NCI-H2029 treated with DMSO at 0.1 percent for 48 hours (cell line): ENCODE measurements at places on chromosomes 11 and 22.

DNA sequence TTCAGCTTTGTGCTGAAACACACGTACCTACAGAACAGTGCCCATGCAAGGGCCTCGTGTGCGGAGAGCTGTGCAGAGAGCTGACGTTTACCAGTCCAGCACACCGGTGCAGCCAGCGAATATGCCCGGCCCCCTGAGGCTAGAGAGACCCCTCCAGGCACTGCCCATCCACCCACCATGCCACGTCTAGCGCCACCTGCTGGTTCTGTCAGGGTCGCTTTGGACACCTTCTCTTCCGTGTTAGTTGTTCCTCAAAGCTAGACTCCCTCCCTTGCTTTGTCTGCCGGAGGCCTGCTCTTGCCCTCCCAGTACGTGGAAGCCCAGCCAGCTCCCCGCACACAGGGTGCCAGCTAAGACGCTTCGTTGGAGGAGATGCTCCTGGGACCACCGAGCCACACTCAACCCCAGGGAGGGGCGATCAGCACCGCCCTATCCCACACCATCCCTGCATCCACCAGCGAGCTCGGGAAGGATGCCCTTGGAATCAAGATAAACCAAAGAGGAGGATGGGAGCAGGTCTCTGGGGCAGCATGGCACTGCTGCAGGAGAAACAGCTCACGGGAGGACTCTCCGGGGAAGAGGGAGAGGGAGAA is 43.4 kb downstream of the CPT1A start:
- no peak for DNase-seq

GRCh38 chr11:86497310-86497709 is 122.6 kb downstream of the CCDC81 start:
- no peak for DNase-seq

DNA sequence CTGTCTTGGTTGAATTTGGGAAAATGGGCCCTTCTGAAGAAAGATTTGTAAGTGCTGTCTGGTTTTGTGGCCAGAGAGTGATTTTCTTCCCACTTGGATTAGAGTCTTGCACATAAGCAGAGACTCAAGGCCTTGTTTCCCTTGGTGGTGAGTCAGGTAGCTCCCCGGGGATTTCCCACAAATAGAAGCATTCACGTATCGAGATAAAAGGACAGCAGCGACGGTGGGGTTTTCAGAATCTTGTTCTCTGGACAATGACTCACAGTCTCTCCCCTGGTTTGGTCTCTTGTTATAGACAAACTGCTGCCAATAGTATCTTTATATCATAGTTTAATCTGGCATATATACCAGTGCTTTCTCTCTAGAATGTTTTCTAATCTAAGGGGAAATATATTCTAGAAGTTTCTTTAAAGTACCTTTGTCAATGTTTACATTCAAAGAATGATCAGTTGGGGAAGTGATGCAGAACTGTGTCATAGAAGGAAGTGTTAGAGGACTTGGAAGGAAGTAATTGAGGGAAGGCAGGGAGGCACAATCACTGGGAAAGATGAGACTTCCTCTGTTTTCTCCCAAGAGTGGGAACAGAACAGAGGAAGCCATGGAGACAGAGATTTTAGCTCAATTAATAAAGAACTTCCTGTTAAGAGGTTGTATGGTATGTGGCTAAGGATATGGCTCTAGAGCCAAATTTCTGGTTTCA is 18.1 kb downstream of the POLA2 start:
- DNase-seq = no peak

DNA sequence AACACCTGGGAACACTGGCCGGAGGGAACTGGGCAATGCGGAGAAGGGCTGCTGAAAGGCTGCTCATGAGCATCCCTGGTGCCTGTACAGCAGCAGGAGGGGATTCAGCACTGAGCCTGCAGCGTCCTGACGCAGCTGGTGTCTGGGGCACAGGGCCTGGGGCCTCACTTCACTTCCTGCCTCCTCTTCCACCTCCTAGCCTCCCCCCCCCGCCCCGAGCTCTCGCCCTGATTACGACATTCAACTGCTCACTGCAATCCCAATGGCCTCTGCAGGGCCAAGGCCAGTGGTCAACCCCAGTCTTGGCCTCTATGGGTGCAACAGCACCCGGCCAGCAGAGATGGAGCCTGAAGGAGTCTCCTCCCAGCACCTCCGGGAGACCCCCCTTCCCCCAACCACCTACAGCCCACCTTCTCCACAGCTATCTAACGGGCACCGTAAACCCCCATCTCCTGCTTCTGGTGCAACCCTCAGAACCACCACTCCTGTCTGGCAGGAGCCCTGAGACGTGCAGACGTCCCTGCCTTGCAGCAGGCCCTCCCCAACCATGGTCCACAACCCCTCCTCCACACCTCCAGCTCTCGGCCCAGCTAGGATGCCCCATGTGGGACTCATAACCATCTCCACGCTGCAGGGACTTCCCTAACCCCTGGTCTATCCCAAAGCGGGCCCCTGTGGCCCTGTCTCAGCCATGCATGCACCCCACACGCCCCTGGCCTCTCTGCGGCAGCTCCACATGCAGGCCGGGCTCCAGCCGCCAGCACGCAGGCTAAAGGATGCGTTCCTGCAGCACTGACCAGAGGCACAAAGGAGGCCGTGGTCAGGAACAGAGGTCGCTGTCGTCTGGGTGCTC is 38.2 kb downstream of the BRD1 start:
- DNase-seq = no peak

- DNase-seq = no peak
Measured at GRCh38 chr11:66084821-66085475, 14.9 kb downstream of the PACS1 start.

DNA sequence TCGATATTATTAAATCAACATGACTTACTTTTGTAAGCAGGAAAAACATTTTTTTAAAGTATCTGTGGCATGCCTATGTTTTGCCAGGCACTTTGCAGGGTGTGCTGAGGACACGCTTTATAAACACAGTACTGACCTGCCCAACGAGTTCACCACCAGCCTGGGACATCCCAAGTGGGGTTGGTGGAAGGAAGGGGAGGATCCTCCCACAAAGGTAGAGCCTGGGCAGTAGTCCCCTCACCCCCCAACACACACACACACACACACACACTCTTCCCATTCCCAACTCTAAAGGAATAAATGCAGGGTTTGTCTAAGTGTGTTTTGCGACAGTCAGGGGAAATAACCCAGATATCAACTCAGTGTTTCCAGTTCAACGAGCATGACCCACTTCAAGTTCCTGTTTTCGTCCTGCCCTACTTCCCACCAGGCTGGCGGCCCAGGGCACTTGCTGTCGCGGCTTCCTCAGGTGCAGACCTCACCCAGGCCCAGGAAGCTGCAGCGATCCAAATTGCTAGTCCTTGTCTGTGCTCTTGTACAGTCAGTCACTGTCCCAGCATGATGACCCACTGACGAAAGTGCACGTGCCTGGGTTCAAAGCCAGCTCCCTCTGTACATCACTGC is 3.1 kb downstream of the CERK start:
- peak; percentile 23 for DNase-seq

DNA sequence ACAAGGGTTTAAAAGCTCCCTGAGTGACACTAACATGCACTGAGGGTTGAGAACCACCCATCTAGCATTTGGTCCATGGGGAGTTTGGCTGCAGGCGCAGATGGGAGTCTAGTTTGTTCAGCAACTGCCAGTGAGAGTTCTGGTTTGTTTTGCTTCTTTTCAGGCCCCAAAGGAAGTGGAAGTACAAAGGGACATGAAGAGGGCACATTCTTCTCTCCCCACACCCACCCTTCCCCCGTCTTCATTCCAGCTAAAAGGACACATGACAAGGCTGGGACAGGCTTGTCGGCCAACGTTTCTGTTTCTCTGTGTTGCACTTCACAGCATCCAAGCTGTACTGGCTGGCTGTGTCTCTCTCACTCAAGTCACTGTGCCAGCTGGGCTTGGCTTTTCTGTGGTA is 8.2 kb upstream of the ENDOD1 start:
- no peak for DNase-seq

- no peak for DNase-seq
Measured at GRCh38 chr11:72195518-72196270, 3.8 kb downstream of the FOLR1 start.
